Parietal lobe (tissue), 2 donors: ENCODE measurements at places on chromosomes 11 and 22. TPM values are rescaled to one million over a fixed set of nuclear protein-coding genes. Genes with fewer than 3 reads are reported as not detected.

NELL1 gene
- 71.7 TPM for total RNA-seq

DNAJB7 gene
- total RNA-seq, result not detected

SOX6 gene
- 68.9 TPM for total RNA-seq

APOA1 gene
- total RNA-seq, result 0.63 TPM

GVQW3 gene
- total RNA-seq, result 31.6 TPM

RELT gene
- total RNA-seq, result 3.8 TPM

P2RX6 gene
- total RNA-seq, result 0.31 TPM

RFPL1 gene
- not detected for total RNA-seq

RIMBP3B gene
- total RNA-seq, result 0.63 TPM

TP53I11 gene
- total RNA-seq, result 63.5 TPM

PAK1 gene
- total RNA-seq, result 98.0 TPM

LRRC32 gene
- total RNA-seq, result 1.3 TPM

PIWIL4 gene
- 13.8 TPM for total RNA-seq

CARD18 gene
- total RNA-seq, result not detected

FOLH1 gene
- total RNA-seq, result 7.8 TPM

DSCAML1 gene
- 30.7 TPM for total RNA-seq

MOGAT2 gene
- not detected for total RNA-seq
